Tibial nerve (tissue), 4 donors: ENCODE measurements at places on chromosomes 7 and 10. TPM values are rescaled to one million over a fixed set of nuclear protein-coding genes. Genes with fewer than 3 reads are reported as not detected.

NPC1L1 gene
- total RNA-seq = 0.39 TPM

FGFBP3 gene
- 6.5 TPM for total RNA-seq

KLHDC10 gene
- 19.0 TPM for total RNA-seq

FGFR2 gene
- 8.4 TPM for total RNA-seq

ZNF365 gene
- total RNA-seq = 0.21 TPM

PLCE1 gene
- total RNA-seq = 16.3 TPM

- DNase-seq = peak; percentile 38
These were observed 134.8 kb upstream of the KIF5B start for GRCh38 chr10:32190890-32191491.

GRCh38 chr10:59300386-59300785 lies 62.0 kb downstream of the FAM13C start:
- no peak for DNase-seq

- DNase-seq = no peak
These were observed 299.8 kb downstream of the ARL4A start for GRCh38 chr7:12987238-12987637.

GRCh38 chr10:122650331-122650730 lies 49.3 kb downstream of the C10orf120 start:
- DNase-seq = no peak

GRCh38 chr7:140656548-140657515 lies 15.9 kb upstream of the ADCK2 start:
- DNase-seq = no peak

DNA sequence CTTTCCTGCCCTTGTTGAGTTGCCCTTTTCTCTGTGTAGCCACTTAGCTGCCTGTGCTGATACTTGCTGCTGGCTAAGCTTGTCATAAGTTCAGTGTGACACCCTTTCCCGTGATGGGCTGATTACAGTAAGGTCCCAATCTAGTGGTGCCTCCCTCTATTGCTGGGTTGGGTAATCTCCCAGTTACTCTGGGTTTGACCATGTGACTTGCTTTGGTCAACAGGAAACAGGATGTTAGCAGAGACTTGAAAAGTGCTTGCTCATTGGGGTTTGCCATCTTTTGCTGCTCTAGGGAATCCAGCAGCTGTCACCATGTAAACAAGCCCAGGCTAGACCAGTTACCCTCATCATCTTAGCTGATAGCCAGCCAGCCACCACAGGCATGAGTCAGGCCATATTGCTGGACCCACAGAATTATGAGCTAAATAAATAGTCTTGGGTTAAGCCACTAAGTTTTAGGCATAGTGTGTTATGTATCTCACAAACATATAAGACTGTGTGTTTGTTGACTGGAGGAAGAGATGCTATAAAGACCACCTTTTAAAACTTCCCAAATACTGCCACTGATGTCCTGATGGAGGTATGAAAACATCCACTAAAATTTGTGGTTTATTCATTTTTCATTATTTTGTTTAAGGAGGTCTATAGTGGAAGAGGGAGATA lies 4.0 kb upstream of the LEP start:
- DNase-seq = no peak

DNA sequence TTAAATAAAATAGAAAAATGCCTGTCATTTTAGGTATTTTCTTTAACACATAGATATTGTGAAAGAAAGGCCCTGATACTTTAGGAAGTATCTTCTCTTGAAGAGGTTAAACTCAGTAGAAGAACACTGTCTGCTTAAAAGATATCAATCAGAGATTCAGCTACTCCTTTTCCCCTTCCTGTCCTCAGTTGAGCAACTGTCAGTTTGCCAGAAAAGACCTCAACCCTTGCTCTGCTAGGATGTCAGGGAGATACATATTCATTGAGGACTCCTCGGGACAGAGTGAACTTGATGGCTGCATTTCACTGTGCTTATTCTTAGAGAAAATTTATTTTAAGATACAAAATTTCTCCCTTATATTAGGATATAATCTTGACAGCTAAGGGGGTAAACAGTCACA lies 173.6 kb upstream of the CACNA2D1 start:
- no peak for DNase-seq

DNA sequence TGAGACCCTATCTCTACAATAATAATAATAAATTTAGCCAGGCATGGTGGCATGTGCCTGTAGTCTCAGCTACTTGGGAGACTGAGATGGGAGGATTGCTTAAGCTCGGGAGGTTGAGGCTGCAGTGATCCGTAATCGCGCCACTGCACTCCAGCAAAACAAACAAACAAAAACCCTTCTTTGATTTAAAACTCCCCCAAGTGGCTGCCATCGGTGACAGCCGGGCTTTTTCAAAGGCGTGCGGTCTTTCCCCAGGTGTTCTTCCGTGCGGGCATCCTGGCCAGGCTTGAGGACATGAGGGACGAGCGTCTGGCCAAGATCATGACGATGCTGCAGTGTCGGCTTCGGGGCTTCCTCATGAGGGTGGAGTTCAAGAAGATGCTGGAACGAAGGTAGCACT lies 1.9 kb upstream of the MYH16 start:
- DNase-seq = no peak

DNA sequence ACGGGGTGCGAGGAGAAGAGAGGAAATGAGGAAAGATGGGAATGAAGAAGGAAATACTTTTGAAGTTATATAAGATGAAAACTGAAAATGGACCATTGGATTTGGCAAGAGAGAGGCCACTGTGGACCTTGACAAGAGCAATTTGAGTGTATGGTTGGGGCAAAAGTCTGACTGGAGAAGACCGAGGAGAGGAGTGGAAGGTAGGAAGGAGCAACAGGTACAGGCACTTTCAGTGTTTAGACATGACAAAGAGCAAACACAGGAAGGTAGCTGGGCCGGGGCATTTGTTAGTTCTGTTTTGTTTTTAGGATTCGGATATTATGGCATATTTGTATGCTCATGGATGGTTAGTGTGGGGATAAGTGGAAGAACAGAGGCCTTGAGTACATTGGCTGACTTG lies 99.4 kb downstream of the TAF3 start:
- DNase-seq = no peak

DNA sequence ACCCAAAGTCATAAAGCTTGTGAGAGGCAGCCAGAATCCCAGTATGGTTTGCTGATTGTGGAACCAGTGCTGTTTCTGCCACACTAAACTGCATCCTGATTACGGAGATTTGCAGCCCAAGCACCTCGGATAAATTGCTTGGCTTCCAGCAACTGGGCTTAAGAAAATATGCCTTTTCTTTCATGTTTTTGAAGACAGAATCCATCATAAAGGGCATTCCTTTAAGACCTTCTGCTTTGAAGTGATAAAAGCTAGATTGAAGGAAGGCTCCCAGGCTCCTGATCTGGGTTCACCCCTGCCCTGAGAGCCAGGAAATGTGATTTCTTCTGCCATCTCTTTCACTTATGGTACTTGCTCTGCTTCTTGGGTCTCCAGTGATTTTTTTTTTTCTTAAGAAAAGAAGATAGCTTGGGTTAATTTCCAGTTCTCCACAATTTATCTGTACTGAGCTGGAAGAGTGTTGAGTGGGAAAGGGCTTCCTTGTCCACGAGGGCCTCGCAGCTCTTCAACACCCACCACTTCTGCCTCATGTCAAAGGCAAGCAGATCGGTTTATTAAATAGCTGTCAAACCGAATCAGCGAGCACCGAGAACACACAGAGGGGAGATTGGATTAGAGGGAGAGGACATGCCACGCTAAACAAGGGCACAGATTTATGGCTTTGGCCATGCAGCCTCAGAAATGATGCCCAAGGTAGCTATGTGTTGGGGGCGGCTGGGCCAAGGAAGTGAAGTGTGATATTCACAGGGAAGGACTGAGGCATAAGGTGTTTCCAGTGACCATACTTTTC lies 94.9 kb upstream of the TBX20 start:
- DNase-seq = no peak

GRCh38 chr7:13420726-13421125 lies 568.7 kb downstream of the ETV1 start:
- DNase-seq = no peak

DNA sequence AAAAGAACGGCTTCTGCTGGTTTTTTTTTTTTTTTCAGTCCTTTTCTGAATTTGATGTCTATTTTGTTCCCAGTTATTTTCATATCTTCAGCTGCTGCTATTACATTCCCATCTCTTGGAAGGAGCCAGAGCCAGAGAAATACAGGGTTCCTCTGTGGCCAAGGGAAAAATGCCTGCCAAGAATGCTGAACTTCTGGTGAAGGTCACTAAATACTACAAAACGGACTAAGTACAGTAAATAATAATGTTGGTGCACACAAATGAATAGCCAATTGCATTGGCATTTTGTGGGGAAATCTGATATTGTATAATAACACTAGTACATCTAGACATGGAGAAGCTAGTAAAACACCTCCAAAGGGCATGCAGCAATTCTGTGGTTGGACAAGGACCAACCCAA lies 56.3 kb upstream of the ZEB1 start:
- DNase-seq = no peak

GRCh38 chr7:9889554-9889953 lies 1084.1 kb upstream of the PHF14 start:
- DNase-seq = no peak

DNA sequence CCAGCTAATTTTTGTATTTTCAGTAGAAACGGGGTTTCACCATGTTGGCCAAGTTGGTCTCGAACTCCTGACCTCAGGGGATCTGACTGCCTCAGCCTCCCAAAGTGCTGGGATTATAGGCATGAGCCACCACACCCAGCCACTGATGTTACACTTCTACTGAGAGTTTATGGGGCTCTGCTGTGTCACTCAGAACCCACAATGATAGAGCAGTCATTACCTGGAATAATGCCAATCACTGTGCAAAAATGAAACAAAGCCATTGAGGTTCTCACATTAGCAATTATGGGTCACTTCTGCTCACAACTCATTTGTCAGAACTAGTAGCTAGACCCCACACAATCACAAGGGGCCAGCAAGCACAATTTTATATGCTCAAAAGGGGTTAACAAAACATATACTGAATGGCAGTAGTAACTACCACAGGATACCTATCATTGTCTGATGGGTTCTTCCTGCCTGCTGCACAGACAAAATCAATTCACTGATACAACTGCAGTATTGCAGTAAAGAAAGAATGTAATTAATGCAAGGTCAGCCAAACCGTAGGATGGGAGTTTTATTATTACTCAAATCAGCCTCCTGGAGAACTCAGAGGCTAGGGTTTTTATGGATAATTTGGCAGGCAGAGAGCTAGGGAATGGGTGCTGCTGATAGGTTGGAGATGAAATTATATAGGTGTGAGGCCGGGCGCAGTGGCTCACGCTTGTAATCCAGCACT lies 72.1 kb upstream of the TRIM24 start:
- no peak for DNase-seq
